ENCODE measurements at places on chromosomes 11 and 22.

DNA sequence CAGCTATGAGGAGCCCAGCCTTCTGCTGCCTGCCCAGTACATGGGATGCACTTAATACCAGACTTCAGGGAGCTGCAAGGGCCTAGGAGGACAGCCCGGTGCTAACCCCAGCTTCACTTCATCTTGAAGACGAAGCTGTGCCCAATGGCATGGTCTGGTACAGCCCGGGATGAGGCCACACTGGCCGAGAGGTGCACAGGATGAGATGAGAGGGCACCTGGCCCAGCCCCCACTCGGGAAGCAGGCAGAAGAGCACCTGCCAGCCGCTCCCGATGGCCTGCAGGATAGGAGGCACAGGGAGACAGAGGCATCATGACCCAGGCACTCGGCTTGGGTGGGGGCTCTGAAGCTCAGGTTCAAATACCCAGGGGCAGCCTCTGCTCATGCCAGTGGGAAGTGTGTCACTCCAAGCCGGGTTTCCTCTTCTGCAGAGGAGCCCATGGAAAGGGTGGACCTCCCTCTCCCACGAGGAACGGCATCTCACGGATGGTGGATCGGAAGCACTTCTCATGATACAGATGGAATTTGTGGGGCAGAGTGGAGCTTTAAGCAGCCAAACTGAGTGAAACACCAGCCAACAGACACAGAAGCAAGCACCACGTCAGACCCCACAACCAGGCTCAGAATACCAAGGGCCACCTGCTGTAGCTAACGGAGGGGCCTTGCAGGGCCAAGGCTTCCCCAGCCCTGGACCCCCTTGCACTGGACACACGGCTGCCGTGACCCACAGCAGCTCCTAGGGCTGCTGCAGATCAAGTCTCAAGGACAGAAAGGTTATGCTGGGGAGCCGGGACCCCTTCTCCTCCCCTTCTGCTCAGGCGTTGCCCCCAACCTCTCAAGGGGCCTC, 875.2 kb downstream of the BRD1 start:
- DNase-seq = no peak

- DNase-seq = peak; percentile 72
Observed at GRCh38 chr11:3859373-3859881, 4.0 kb downstream of the STIM1 start.

GRCh38 chr11:3977078-3977477, 117.5 kb upstream of the RRM1 start:
- no peak for DNase-seq

DNA sequence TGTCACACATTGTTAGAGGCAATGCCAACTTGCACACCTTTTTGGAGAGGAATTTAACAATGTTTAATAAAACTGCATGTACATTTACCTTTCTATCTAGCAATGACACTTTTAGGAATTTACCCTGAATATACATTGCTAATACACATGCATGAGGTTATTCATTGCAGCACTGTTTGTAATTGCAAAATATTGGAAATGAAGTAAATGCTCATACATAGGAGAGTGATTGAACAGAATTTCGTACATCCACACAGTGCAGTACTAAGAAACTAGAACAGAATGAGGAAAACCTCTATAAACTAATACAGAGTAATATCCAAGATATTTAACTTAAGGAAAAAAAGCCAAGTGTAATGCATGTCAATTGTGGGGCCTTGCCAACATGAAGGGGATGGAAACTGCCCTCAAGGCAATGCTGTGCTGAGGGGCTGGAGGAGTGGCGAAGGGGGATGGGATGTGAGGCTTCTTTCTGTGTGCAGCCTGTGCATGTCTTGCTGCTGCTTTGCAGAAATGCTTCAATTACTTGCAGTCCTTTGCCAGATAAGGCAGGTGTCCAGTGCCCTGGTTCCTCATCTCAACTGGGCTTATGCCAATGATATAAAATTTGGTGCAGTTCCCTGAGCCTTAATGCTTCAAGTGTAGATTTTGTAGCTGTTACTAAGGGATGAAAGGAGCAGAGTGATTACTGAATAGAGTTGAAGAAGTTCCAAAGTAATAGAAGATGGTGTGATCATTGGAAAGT, 96.1 kb downstream of the GRIA4 start:
- peak; percentile 95 for DNase-seq

DNA sequence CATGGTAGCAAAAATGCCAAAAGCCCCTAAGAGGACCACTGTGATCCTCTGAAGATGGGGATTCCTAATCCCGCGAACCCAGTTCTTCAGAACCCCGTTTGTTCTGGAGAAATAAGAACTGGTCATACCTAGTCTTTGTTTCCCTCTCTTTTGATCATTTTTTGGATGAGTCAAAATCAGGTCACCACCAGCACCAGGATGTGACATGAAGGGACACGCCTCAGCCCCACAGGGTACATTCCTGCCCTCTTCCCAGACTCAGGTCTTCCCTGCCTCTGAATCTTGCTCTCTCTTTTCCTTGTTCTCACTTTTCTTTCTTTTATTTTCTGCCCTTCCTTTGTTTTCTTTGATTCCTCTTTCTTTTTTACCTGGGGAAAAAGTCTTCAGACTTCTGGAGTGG, 14.6 kb upstream of the ANO1 start:
- no peak for DNase-seq

DNA sequence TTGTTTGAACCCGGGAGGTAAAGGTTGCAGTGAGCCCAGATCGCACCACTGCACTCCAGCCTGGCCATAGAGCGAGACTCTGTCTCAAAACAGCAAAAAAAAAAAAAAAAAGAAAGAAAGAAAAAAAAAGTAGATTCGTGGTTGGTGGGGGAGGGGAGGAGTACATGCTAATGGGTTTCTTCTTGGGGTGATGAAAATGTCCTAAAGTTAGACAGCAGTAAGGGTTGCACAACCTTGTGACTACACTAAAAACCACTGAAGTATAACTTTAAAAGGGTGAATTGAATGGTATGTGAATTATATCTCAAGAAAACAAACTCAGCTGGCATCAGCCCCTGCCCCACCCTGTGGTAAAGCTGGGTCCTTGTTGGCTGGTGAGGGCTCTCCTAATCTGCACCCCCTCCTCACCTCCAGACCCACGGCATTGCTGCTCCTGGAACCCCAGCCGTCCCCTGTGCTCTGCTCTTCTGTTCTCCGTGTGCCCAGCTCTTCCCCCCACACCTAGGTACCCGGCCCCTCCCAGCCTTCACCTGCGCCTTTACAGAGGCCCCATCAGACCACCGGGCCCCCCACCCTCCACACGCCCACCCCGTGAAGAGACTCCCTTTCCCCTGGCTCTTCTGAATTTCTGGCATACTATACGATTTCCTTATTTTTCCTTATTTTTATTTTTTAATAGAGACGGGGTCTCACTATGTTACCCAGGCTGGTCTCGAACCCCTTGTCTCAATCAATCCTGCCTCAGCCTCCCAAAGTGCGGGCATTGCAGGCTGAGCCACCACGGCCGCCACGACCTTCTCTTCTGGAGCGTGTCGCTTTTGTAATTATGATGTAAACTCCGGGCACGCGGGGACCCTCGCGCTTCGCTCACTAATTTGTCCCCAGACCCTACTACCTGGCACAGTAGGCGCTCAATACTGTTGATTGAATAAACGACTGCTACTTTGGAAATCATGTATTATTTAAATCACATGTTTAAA, 924 bp upstream of the FADD start:
- DNase-seq = no peak

DNA sequence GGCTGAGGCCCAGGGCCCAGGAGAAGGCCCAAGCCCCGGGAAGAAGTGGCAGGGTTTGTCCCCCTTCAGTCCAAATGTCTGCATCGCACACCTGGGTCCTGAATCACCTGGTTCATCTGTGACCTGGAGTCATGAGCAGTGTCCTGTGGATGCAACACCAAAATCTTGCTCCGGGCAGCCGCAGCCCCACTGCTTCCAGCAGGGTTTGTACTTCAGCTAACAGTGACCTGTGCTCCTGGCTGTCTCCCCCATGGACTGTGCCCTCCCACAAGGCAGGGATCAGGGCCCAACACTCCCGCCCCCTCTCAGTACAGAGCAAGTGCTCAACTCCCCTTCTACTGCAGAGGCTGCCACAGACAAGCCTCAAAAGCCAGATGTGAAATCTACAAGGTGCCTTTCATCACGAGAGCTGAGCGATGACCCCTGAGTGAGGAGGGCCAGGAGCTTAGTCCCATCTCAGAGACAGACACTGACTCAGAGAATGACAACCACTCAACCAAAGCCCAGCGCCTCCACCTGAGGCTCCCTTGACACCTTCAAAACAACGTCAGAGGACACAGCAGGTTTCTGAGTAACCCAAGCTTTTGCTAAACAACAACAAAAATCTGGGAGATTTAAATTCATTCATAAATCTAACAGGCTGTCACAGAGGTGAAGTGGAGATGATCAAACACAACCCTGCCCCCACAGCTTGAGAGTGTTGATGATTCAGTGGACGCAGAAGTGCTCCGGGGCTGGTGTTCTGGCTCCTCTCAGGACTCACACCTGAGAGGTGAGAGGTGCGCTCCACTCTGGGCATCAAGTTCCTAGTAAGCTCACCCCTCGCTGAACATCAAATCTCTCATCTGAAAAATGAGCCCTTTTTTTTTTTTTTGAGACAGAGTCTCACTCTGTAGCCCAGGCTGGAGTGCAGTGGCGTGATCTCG, 3.4 kb downstream of the KIAA0930 start:
- no peak for DNase-seq

- no peak for DNase-seq
Observed at GRCh38 chr11:132544007-132544406, 988.3 kb downstream of the OPCML start.

DNA sequence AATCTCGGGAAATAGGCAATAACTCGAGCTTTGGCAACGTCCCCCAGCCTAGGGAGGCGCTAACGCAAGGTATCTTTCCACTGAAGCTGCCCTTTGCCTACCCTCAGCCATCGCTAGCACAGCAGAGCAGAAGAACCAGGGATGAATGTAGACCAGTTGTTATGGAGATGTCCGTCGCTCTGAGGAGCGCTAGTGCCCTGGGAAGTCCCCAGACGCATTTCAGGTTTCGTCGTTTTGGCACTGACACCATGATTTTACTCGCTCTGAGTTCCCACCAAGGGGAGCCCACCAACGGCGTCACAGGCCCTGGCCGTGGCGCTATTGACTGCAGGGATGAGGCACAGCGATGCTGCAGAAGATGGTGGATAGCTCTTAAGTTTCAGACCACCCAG, 22.7 kb upstream of the BDNF start:
- DNase-seq = peak; percentile 70
